Neural progenitor cell (in vitro differentiated cells): ENCODE measurements at places on chromosomes 13 and 19. TPM values are rescaled to one million over a fixed set of nuclear protein-coding genes. Genes with fewer than 3 reads are reported as not detected.
A peak's percentile ranks its signal among the peaks of the same experiment; 100 is the strongest.

- no peaks in the 10 kb centered on the region for H3K4me1 ChIP-seq
- no peak for DNase-seq
- no peak overlapping the region for H3K27ac ChIP-seq
- no peaks in the 10 kb centered on the region for H3K36me3 ChIP-seq
- no peak overlapping the region for H3K4me3 ChIP-seq
Observed at GRCh38 chr13:106332621-106333020, 202.8 kb downstream of the EFNB2 start.

- no peak for DNase-seq
- H3K4me3 ChIP-seq: no peak overlapping the region
- H3K27me3 ChIP-seq: no peaks in the 10 kb centered on the region
- no peaks in the 10 kb centered on the region for H3K36me3 ChIP-seq
Observed at GRCh38 chr13:74987124-74987690, 494.8 kb downstream of the TBC1D4 start.

The GPC6 gene
- total RNA-seq: 34.7 and 42.9 TPM in 2 replicates

GRCh38 chr13:111486331-111486730 is 165.9 kb downstream of the TEX29 start:
- H3K27ac ChIP-seq: no peak overlapping the region
- H3K4me3 ChIP-seq: no peak overlapping the region
- peaks cover 7% of the 10 kb centered on the region for H3K4me1 ChIP-seq
- no peaks in the 10 kb centered on the region for H3K27me3 ChIP-seq
- no peaks in the 10 kb centered on the region for H3K36me3 ChIP-seq

- H3K27ac ChIP-seq: no peak overlapping the region
- H3K4me1 ChIP-seq: peaks cover 26% of the 10 kb centered on the region
- no peaks in the 10 kb centered on the region for H3K36me3 ChIP-seq
- peaks cover 62% of the 10 kb centered on the region for H3K27me3 ChIP-seq
- DNase-seq: peak; percentile 44
Observed at GRCh38 chr19:2477141-2477710, 1.3 kb downstream of the GADD45B start.

DNA sequence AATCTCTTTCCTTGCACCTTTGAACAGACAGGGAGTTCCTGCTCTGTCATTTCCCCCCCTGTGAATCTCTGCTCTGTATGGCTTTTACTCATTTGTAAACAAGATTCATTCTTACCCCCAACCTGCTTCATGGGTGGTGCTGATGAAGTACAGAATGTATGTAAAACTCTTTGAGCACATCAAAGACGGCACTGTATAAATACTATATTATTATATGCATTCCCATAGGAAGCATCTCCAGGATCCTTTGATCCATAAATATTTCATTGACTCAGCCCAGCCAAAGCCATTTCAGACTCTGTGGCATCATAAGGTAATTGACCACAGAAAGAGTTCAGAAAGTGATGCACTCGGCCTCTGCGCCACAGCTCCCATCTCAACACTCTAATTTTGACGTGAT is 208.7 kb downstream of the EFNB2 start:
- no peaks in the 10 kb centered on the region for H3K4me1 ChIP-seq
- no peak overlapping the region for H3K4me3 ChIP-seq
- H3K27me3 ChIP-seq: no peaks in the 10 kb centered on the region
- H3K36me3 ChIP-seq: no peaks in the 10 kb centered on the region

GRCh38 chr13:30147421-30147820 is 159.9 kb downstream of the KATNAL1 start:
- H3K27me3 ChIP-seq: no peaks in the 10 kb centered on the region
- H3K4me1 ChIP-seq: no peaks in the 10 kb centered on the region
- H3K4me3 ChIP-seq: no peak overlapping the region
- H3K27ac ChIP-seq: no peak overlapping the region
- H3K36me3 ChIP-seq: no peaks in the 10 kb centered on the region

GRCh38 chr13:41934994-41935393 is 25.9 kb downstream of the VWA8 start:
- H3K4me3 ChIP-seq: no peak overlapping the region
- H3K36me3 ChIP-seq: no peaks in the 10 kb centered on the region
- DNase-seq: no peak
- no peaks in the 10 kb centered on the region for H3K27me3 ChIP-seq

The RXFP2 gene
- not detected in 2 replicates for total RNA-seq

GRCh38 chr19:18699403-18700054 is 16.0 kb downstream of the CRTC1 start:
- no peaks in the 10 kb centered on the region for H3K36me3 ChIP-seq
- H3K4me3 ChIP-seq: no peak overlapping the region
- peak overlapping the region; percentile 41 for H3K27ac ChIP-seq
- no peak for DNase-seq

DNA sequence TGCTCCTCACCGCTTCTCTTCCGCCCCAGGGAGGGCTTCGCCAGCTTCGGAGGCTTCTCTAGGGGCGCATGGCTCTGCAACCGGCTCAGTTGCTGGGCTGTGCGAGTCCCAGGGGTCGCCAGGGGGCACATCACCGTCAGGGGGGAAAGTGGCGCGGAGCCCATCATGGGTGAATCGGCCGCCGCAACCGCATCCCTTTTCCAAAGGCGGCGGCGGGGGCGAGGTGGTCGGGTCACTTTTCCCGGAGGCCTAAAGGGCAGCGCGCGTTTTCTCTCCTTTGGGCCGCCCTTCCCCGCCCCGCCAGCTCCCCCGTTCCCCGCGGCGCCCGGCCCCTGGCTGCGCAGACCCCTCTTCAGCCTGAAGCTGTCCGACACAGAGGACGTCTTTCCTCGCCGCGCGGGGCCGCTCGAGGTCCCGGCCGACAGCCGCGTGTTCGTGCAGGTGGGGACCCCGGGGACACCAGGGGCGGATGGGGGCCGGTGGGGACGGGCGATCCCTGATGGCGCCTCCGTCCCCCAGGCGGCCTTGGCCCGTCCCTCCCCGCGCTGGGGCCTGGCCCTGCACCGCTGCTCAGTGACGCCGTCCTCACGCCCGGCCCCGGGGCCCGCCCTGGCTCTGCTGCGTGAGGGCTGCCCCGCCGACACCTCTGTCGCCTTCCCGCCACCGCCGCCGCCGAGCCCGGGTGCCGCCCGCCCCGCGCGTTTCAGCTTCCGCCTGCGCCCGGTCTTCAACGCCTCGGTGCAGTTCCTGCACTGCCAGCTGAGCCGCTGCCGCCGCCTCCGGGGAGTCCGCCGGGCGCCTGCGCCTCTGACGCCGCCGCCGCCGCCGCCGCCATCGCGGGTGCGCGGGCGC is 1.7 kb downstream of the TGFBR3L start:
- DNase-seq: peak; percentile 74
- peaks cover 64% of the 10 kb centered on the region for H3K27me3 ChIP-seq
- peaks cover 12% of the 10 kb centered on the region for H3K4me1 ChIP-seq
- H3K4me3 ChIP-seq: peak overlapping the region; percentile 59
- H3K27ac ChIP-seq: no peak overlapping the region
- no peaks in the 10 kb centered on the region for H3K36me3 ChIP-seq

DNA sequence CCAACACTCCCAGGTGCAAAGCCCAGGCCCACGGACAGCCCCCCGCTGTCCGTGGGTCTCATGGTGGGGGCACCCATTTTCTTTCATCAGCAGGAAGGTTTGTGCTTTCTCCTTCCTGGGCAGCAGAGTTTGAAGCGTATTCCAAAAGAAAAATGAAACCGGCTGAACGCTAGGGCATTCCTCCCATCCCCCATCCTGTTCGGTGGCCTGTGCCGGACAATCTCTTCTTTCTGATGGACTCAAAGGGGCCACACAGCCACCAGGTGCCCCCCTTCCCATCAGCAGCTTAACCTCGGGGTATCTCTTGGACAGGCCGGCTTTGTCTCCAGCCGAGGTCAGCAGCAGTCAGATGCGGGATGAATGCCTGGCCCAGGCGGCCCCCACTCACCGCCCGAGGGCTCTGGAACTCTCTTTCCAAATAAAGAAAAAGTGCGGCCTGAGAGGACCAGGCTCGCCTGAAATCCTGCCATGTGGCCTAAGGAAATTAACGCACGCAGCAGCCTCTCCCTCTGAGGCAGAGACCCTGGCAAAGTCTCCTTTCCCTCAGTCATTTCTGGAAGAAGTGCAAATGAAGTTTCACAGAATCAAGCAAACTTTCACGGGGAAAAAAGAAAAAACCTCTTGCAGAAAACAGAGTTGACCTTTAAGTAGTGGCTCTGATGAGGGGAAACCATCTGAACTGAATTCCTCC is 67.8 kb downstream of the RASA3 start:
- H3K36me3 ChIP-seq: no peaks in the 10 kb centered on the region
- peaks cover 28% of the 10 kb centered on the region for H3K4me1 ChIP-seq
- H3K27ac ChIP-seq: peak overlapping the region; percentile 70
- H3K4me3 ChIP-seq: no peak overlapping the region
- H3K27me3 ChIP-seq: no peaks in the 10 kb centered on the region

The NCCRP1 gene
- total RNA-seq: 1.0 and 1.9 TPM in 2 replicates

DNA sequence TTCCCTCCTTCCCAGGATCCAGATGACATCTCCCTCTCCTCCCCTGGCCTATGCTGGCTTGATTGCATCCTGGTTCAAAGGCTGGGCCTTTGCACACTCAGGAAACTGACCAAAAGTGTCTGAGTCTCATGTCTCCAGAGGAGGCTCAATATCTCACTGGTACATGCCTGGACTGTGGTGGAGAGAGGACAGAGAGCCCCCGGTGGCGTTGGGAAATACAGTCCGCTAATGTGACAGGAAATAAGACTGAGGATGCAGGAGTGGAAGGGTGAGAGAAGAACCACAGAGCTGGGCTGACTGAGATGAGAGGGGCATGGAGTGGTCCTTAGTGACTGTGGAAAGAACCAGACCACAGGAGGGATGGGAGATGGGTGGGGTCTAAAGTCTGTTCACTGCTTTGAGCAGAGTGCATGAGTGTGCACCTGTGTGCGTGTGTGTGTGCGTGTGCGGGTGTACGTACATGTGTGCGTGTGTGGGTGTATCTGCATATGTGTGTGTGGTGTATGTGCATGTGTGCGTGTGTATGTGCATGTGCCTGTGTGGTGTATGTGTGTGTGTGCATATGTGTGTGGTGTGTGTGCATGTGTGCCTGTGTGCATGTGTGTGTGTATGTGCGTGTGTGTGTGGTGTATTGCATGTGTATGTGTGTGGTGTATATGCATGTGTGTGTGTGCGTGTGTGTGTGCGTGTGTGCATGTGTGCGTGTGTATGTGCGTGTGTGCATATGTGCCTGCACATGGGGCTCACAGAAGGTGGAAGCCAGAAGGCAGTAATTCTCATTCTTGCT is 1.9 kb downstream of the SIGLEC5 start:
- DNase-seq: no peak
- H3K4me1 ChIP-seq: no peaks in the 10 kb centered on the region
- no peak overlapping the region for H3K4me3 ChIP-seq
- no peak overlapping the region for H3K27ac ChIP-seq
- no peaks in the 10 kb centered on the region for H3K27me3 ChIP-seq

DNA sequence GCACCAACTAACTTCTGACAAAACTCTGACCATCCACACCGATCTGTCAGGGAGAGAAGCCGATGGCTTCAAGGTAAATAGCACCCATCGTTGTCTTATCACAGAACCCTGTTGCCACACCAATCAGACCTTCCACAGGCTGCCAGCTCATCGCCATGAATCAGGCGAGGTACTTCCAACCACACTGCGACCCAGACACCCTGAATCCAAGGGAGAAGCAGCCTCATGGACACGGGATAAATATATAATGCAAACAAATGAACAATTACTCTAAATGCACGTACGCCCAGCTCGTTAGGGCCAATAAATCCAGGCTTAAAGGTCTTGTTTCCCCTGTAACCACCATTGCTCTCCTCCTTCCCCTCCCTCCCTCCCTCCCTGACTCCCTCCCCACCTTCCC is 20.8 kb downstream of the RANBP3 start:
- peaks cover 55% of the 10 kb centered on the region for H3K4me1 ChIP-seq
- H3K27me3 ChIP-seq: no peaks in the 10 kb centered on the region
- H3K4me3 ChIP-seq: no peak overlapping the region
- no peak overlapping the region for H3K27ac ChIP-seq
- no peaks in the 10 kb centered on the region for H3K36me3 ChIP-seq

DNA sequence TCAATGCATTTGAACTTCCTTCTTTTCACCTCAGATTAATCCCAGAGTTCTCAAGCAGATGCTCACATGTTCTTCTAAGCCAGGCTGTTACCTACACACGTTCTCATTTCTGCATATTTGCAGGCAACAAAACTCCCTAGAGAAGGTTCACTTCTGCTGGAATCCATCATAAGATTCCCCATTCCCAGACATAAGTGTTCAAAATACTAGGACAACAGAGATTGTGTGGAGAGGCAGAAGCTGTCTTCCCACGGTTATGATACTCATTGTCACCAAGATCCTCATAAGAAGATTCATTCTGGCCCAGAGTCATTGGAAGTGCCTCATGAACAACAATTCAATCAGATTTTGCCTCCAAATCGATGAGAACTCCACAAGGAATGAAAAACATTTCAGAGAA is 931.6 kb upstream of the MIR17HG start:
- H3K27ac ChIP-seq: no peak overlapping the region
- no peaks in the 10 kb centered on the region for H3K36me3 ChIP-seq
- H3K4me1 ChIP-seq: peaks cover 16% of the 10 kb centered on the region
- no peak overlapping the region for H3K4me3 ChIP-seq

DNA sequence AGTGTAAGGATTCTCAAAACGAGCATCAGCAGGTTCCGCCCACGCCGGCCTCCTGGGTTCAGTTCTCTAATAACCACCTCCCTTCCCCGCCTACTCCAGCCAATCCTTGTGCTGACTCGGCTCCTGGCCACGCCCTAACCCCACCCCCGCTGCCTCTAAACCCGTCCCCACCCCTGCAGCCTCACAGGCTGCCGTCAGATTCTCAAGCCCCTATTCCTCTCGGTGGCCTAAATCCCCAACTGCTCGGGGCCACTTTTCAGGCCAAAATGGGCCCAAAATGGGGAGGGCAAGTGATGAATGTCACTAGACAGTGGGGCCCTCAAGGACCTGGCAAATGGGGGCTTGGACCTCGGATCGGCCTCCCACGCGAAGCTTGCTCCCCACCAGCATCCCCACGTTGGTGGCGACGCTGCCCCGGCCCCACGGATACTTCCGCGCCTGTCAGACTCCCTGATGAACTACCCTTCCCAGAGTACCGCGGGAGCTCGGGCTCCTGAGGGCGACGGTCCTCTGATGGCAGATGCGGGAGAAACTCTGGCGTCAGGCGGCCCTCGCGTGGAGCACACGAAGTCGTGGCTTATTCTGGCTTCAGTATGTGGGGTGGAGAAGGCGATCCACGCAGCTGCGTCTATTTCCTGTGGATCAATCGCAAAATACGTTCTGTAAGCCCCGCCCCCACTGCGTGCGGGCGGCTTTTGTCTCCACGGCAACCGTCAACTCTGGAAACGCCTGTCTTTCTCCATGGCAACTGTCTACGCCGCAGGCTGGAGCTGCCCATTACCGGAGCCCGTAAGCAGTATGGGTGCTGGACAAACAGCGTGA is 24.8 kb downstream of the ZNF473 start:
- peak overlapping the region; percentile 15 for H3K4me3 ChIP-seq
- H3K4me1 ChIP-seq: no peaks in the 10 kb centered on the region
- no peaks in the 10 kb centered on the region for H3K27me3 ChIP-seq
- H3K27ac ChIP-seq: no peak overlapping the region
- peaks cover 20% of the 10 kb centered on the region for H3K36me3 ChIP-seq
- DNase-seq: peak; percentile 39

The NCR1 gene
- not detected in 2 replicates for total RNA-seq
